ENCODE measurements at places on chromosomes 1 and 21.

DNA sequence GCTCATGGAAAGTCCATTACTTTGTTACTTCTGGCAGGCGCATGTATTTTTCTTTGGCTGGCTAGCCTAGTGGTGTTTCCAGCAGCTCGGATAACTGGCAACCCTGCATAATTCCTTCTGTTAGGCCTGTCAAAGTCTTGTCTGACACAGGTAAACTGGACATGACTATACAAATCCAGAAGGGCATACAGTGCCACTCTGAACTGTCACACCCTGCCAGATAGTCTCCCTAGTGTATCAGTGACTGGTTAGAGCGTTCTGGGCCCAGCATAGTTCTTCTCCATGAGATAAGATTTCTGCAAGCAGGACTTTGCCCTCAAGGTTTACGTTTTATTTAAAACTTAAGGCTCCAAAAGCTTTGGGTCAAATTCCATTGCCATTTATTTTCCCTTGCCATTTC lies 177.7 kb upstream of the GORAB start:
- H3K4me1 ChIP-seq: peaks cover 41% of the 10 kb centered on the region
- peak overlapping the region; percentile 77 for H3K27ac ChIP-seq
- no peaks in the 10 kb centered on the region for H3K36me3 ChIP-seq
- no peak overlapping the region for H3K4me3 ChIP-seq

- no peak overlapping the region for H3K4me3 ChIP-seq
- DNase-seq: no peak
- no peak overlapping the region for H3K27ac ChIP-seq
- no peaks in the 10 kb centered on the region for H3K4me1 ChIP-seq
- no peaks in the 10 kb centered on the region for H3K36me3 ChIP-seq
Observed at GRCh38 chr1:163661391-163661790, 339.6 kb downstream of the NUF2 start.

- H3K4me3 ChIP-seq: no peak overlapping the region
- no peaks in the 10 kb centered on the region for H3K27me3 ChIP-seq
- no peaks in the 10 kb centered on the region for H3K36me3 ChIP-seq
- H3K27ac ChIP-seq: no peak overlapping the region
Observed at GRCh38 chr1:119689511-119689910, 22.2 kb upstream of the PHGDH start.

DNA sequence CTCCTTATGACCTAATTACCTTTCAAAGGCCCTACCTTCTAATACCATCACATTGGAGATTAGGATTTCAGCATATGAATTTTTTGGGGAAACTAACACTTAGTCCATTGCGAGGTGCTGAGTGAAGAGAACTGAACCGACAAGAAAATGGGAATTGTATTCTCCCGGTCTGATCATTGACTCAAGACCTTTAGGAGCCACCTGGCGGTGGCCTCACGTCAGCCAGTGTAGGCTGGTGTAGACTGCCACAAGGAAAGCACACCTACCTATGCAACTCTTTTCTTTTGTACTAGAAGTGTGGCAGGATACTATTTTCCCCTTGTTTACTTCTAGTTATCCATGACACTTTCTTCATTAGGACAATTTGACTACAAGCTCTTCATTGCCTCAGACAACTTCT lies 333.5 kb upstream of the B3GALT2 start:
- H3K27ac ChIP-seq: no peak overlapping the region
- no peak overlapping the region for H3K4me3 ChIP-seq
- H3K27me3 ChIP-seq: no peaks in the 10 kb centered on the region
- no peaks in the 10 kb centered on the region for H3K36me3 ChIP-seq

GRCh38 chr1:59276439-59276851 lies 20.4 kb upstream of the FGGY start:
- DNase-seq: no peak
- peak overlapping the region; percentile 41 for H3K27ac ChIP-seq
- H3K27me3 ChIP-seq: no peaks in the 10 kb centered on the region
- H3K4me3 ChIP-seq: no peak overlapping the region
- H3K4me1 ChIP-seq: peaks cover 23% of the 10 kb centered on the region

GRCh38 chr21:38205940-38206339 lies 50.9 kb upstream of the KCNJ15 start:
- no peaks in the 10 kb centered on the region for H3K4me1 ChIP-seq
- H3K4me3 ChIP-seq: no peak overlapping the region
- H3K27ac ChIP-seq: no peak overlapping the region
- H3K27me3 ChIP-seq: peaks cover 33% of the 10 kb centered on the region
- no peaks in the 10 kb centered on the region for H3K36me3 ChIP-seq
- DNase-seq: no peak

- H3K4me1 ChIP-seq: no peaks in the 10 kb centered on the region
- H3K27ac ChIP-seq: no peak overlapping the region
- H3K27me3 ChIP-seq: peaks cover 17% of the 10 kb centered on the region
- no peak for DNase-seq
- no peak overlapping the region for H3K4me3 ChIP-seq
Observed at GRCh38 chr1:230011333-230012092, 55.5 kb upstream of the GALNT2 start.

- no peaks in the 10 kb centered on the region for H3K4me1 ChIP-seq
- H3K27ac ChIP-seq: no peak overlapping the region
- H3K36me3 ChIP-seq: no peaks in the 10 kb centered on the region
- DNase-seq: no peak
- H3K27me3 ChIP-seq: peaks cover 5% of the 10 kb centered on the region
- H3K4me3 ChIP-seq: no peak overlapping the region
Observed at GRCh38 chr1:113168946-113169345, 95.9 kb downstream of the LRIG2 start.

GRCh38 chr1:51320967-51321923 lies 9.1 kb downstream of the TTC39A start:
- no peaks in the 10 kb centered on the region for H3K27me3 ChIP-seq
- no peaks in the 10 kb centered on the region for H3K36me3 ChIP-seq
- no peak overlapping the region for H3K27ac ChIP-seq
- peaks cover 11% of the 10 kb centered on the region for H3K4me1 ChIP-seq
- H3K4me3 ChIP-seq: no peak overlapping the region

DNA sequence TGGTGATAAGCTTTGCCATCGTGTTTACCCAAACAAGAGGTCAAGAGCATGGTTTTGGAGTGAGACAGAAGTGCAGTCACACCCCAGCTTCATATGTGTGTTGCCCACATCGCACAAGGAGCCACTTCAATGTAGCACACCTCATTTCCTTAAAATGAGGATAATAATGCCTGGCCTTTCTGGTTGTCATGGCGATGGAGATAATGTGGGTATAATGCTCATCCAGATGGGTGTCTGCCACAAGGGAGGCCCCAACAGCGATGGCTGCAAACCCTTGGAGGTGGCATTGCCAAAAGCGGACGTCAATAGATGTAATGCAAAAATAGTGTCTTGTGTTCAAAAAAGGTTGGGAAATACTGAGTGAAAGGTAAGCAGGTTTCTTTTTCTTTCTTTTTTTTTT lies 83.1 kb upstream of the AJAP1 start:
- H3K4me1 ChIP-seq: no peaks in the 10 kb centered on the region
- no peaks in the 10 kb centered on the region for H3K36me3 ChIP-seq
- H3K4me3 ChIP-seq: no peak overlapping the region
- no peak overlapping the region for H3K27ac ChIP-seq
- peaks cover 85% of the 10 kb centered on the region for H3K27me3 ChIP-seq

DNA sequence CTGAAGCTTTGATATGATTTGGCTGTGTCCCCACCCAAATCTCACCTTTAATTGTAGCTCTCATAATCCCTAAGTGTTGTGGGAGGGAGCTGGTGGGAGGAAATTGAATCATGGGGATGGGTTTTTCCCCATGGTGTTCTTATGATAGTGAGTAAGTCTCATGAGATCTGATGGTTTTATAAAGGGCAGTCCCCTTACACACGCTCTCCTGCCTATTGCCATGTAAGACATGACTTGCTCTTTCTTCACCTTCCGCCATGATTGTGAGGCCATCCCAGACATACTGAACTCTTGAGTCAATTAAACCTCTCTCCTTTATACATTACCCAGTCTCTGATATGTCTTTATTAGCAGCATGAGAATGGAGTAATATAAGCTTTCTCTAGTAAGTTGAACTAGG lies 261.9 kb downstream of the HLX start:
- H3K36me3 ChIP-seq: no peaks in the 10 kb centered on the region
- H3K4me1 ChIP-seq: no peaks in the 10 kb centered on the region

DNA sequence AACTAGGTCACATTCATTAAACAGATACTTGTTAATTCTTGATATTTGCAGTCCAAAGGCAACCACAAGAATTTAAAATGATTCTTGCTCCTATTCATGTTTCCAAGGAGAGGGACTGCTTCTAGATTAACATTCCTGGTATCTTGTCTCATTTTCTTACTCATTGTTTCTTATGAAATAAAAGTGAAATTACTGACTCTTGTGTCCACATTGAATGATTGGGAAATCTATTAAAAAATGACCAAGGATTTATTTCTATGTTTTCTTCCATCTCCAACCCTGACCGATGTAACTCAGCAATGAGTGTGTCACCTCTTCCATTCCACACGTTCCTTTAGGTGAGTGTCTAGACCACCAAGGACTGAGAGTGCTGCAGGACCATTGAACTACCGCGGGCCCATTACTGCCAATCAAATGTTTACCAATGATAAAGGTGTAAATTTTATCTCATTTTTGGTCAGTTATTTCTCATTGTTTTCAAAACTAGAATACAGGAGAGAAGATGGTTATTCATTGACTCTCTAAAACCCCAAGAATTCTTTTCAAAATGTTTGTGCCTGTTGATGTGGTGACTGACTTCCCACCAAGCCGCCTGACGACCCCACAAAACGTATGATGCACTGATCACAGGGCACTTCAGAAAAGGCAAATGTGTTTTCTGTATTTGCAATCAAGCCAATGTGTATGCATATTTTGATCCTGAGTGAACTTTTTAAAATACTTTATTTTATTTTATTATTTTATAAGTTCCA lies 414.6 kb upstream of the PTBP2 start:
- no peak for DNase-seq
- H3K36me3 ChIP-seq: no peaks in the 10 kb centered on the region
- no peaks in the 10 kb centered on the region for H3K4me1 ChIP-seq
- no peaks in the 10 kb centered on the region for H3K27me3 ChIP-seq

GRCh38 chr1:198330982-198331615 lies 174.3 kb downstream of the NEK7 start:
- no peaks in the 10 kb centered on the region for H3K27me3 ChIP-seq
- no peaks in the 10 kb centered on the region for H3K4me1 ChIP-seq
- no peak overlapping the region for H3K4me3 ChIP-seq
- no peaks in the 10 kb centered on the region for H3K36me3 ChIP-seq
- H3K27ac ChIP-seq: no peak overlapping the region

GRCh38 chr21:28253961-28254360 lies 738.7 kb downstream of the LTN1 start:
- H3K4me3 ChIP-seq: no peak overlapping the region
- DNase-seq: no peak
- H3K27ac ChIP-seq: no peak overlapping the region
- H3K27me3 ChIP-seq: no peaks in the 10 kb centered on the region
- no peaks in the 10 kb centered on the region for H3K36me3 ChIP-seq
- H3K4me1 ChIP-seq: peaks cover 16% of the 10 kb centered on the region

DNA sequence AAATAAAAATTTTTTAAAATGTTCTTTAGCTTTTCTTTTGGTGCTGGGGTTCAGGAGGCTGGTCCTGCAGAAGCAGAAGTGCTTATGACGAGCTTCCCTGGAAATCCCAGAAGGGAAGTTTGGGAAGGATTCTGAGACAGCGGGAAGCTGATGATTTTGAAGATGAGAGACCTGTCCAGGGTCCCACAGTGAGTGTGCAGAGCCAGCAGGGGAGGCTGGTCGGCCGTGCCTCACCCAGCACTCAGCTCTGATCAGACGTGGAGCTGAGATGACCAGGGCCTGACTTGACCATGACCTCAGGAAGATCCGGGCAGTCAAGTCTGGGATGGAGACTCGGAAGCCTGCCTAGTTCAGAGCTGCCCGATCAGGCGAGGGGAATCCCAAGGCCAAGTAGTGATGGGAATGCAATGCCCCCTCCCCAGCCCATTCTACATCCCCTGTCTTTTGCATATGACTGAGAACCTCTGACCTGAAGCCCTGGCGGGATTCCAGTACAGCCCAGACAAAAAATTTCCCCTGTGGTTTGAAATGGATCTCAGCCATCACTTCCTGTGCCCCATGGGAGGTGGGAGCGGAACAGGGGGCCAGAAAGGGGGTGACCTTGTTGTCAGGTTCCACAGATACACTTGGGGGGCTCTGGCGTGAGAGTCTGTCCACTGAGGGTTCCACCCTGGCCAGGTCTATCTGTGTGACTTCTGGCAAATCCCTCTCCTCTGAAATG lies 96.8 kb upstream of the RUNX3 start:
- no peak for DNase-seq
- H3K27ac ChIP-seq: no peak overlapping the region
- H3K27me3 ChIP-seq: peaks cover 30% of the 10 kb centered on the region
- peaks cover 14% of the 10 kb centered on the region for H3K4me1 ChIP-seq
- H3K4me3 ChIP-seq: no peak overlapping the region

GRCh38 chr1:164659621-164660411 lies 100.8 kb downstream of the PBX1 start:
- peak overlapping the region; percentile 14 for H3K27ac ChIP-seq
- H3K4me1 ChIP-seq: peaks cover 51% of the 10 kb centered on the region
- H3K36me3 ChIP-seq: no peaks in the 10 kb centered on the region
- no peak for DNase-seq
- no peak overlapping the region for H3K4me3 ChIP-seq

DNA sequence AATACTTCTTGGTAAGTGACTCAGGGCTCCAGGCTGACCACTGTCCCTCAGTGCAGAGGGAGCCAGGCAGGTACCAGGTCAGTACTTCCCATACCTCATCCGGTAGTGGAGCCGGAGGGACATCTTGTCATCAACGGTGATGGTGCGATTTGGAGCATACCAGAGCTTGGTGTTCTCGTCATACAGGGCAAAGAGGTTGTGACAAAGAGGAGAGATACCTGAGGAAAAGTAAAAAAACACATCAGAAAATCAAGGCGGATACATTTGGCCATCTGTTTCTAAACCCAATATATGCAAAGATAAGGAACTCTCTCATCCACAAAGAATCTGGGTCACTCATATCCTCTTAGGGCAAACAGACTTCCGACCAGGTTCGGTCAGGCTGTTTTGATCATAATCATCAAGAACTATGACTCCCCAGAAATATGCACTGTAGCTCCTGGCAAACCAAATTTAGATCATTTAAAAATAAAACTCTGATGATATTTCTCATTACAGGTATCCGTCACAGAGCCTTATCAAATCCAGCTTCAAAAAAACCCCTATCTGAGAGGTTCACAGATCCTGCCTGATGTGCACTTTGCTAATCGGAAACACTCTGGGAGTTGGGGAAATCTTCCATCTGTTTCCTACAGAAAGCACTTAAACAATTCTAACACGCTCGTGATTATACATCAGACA lies 87.3 kb downstream of the JAK1 start:
- peaks cover 51% of the 10 kb centered on the region for H3K36me3 ChIP-seq
- H3K4me1 ChIP-seq: peaks cover 47% of the 10 kb centered on the region
- DNase-seq: no peak
- no peak overlapping the region for H3K4me3 ChIP-seq
- H3K27ac ChIP-seq: peak overlapping the region; percentile 10

DNA sequence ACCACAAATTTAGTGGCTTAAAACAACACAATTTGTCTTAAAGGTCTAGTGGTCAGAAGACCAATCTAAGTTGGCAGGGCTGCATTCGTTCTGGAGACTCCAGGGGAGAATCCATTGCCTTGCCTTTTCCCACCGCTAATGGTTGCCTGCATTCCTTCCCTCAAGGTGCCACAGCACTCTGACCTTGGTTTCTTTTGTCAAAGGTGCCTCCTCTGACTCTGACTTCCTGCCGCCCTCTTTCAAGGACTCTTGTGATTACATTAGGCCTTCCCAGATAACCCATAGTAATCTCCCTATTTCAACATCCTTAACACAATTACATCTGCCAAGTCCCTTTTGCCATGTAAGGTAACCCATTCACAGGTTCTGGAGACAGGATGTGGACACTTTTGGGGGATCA lies 145.3 kb downstream of the S1PR1 start:
- H3K4me1 ChIP-seq: no peaks in the 10 kb centered on the region
- no peak overlapping the region for H3K27ac ChIP-seq
- no peak overlapping the region for H3K4me3 ChIP-seq
- H3K36me3 ChIP-seq: no peaks in the 10 kb centered on the region
